Lower leg skin (tissue), 4 donors: ENCODE measurements at places on chromosomes 4 and X. TPM values are rescaled to one million over a fixed set of nuclear protein-coding genes. Genes with fewer than 3 reads are reported as not detected.

PLAC8 gene
- total RNA-seq = not detected

SSX2 gene
- not detected for total RNA-seq

DNA sequence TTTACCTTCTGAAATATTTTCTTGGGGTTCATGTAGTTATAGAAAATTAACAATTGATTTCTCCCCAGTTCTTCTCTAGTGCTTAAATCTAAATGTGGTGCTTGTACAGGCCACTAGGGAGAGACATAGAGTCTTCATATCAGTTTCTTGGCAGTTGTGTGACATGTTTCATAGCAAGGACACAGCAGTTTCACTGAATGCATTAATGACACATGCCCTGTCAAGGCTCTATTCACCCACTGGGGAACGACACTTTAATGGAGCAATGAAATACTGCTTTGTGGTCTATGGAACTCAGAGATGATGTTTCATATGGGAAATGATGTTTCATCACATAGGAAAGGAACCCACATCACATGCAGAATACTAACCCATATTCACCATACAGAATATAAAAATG lies 2.8 kb downstream of the VEGFC start:
- DNase-seq = no peak

- DNase-seq = no peak
Observed at GRCh38 chr4:41644915-41645295, 103.6 kb downstream of the PHOX2B start.

RAPGEF2 gene
- 38.3 TPM for total RNA-seq

GRCh38 chr4:10629394-10629793 lies 55.2 kb downstream of the CLNK start:
- DNase-seq = no peak

DNA sequence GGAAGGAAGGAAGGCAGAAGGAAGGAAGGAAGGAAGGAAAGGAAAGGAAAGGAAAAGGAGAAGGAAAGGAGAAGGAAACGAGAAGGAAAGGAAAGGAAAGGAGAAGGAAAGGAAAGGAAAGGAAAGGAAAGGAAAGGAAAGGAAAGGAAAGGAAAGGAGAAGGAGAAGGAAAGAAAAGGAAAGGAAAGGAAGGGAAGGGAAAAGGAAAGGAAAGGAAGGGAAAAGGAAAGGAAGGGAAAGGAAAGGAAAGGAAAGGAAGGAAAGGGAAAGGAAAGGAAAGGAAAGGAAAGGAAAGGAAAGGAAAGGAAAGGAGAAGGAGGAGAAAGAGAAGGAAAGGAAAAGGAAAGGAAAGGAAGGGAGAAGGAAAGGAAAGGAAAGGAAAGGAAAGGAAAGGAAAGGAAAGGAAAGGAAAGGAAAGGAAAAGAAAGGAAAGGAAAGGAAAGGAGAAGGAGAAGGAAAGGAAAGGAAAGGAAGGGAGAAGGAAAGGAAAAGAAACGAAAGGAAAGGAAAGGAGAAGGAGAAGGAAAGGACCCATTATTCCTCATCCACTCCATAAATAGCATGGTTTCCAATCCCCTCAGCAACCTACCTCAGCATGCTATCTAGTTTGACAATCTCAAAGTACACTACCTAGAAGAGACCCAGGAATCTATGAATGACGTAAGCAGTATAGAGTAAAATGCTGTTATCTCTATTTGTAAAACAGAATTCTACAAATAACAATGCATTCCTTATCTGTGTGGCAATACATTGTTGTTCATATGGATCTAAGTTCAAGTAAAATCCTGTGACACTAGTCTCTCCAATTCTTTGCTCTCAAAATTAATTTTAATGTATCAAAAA lies 209.7 kb downstream of the LRBA start:
- DNase-seq = no peak

DNA sequence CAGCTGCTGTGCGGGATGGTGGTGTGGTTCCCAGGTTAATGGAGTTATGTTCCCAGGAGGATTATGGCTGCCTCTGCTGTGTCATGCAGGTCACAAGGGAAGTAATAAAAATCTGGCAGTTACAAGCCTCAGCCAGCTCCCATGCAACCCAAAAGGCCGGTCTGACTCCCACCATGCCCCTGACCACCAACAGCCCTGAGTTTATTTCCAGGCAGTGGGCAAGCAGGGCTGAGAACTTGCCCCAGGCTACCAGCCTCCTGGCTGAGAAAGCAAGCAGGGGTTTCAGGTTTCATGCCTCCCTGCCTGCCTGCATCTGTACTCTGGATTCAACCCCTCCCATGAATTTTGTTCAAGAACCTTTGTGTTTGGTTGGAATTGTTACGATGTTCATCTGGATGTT lies 732.7 kb upstream of the POU3F4 start:
- DNase-seq = no peak

TMEM154 gene
- total RNA-seq = 100 TPM

GRCh38 chrX:134520860-134521390 lies 61.0 kb downstream of the HPRT1 start:
- no peak for DNase-seq

- DNase-seq = no peak
Observed at GRCh38 chr4:89212666-89213381, 94.8 kb downstream of the GPRIN3 start.

- DNase-seq = no peak
Observed at GRCh38 chr4:163107754-163108153, 58.9 kb downstream of the NAF1 start.

PGM2 gene
- total RNA-seq = 83.9 TPM

FGF2 gene
- 5.2 TPM for total RNA-seq

GRCh38 chr4:82864336-82864979 lies 26.5 kb downstream of the SEC31A start:
- no peak for DNase-seq

- no peak for DNase-seq
Observed at GRCh38 chr4:21699446-21699845, 249.1 kb downstream of the KCNIP4 start.

SAGE1 gene
- total RNA-seq = not detected

RPL39 gene
- total RNA-seq = 2,265 TPM

DNA sequence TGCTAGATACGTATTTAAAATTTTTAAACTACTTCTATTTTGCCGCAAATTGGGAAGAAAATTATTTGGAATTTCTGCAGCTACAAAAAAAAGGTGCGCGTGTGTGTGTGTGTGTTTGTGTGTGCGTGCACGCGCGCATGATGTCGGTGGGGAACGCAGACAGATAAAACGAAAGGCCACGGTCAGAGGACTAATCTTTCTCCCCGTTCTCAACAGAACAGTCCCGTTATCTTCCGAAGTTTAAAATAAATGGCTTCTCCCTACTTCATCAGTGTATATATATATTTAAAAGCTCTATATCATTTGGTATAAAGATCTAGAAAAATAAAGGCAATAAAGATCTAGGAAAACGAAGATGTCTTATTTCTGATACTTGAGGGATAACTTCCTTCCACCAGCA lies 1.5 kb downstream of the MGARP start:
- no peak for DNase-seq

GRCh38 chr4:165208741-165209388 lies 1.5 kb downstream of the KLHL2 start:
- DNase-seq = no peak

RHOXF2 gene
- not detected for total RNA-seq

- DNase-seq = no peak
Observed at GRCh38 chrX:18537524-18537923, 112.1 kb downstream of the CDKL5 start.

DNA sequence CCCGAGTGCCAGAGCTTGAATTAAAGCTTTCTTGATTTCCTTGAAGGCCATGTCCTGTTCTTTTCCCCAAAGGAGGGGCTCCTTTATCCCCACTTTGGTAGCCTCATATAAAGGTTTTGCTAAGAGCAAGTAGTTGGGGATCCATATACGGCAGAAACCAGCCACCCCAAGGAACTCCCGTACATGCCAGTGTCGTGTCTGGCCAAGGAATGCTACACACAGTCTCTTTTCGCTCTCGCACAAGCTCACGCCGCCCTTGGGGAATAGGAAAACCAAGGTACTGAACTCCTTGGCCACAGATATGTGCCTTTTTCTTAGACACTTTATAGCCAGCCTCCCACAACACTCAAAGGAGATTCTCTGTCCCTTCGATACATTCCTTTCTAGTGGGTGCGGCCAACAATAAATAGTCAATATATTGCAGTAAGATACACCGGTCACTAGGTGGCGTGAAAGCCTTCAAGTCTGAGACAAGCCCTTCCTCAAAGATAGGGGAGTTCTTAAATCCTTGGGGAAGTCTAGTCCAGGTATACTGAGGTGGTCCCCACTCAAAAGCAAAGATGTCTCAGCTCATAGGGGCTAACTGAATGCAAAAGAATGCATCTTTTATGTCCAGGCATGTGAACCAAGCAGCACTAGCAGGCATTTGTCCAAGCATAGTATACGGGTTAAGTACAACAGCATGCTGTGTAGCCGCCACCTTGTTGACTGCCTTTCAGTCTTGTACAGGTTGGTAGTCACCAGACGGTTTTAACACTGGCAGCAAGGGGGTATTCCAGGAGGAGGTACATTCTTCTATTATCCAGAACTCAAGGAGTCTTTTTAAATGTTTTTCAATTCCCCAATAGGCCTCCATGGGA lies 57.8 kb upstream of the XAGE1B start:
- no peak for DNase-seq

DNA sequence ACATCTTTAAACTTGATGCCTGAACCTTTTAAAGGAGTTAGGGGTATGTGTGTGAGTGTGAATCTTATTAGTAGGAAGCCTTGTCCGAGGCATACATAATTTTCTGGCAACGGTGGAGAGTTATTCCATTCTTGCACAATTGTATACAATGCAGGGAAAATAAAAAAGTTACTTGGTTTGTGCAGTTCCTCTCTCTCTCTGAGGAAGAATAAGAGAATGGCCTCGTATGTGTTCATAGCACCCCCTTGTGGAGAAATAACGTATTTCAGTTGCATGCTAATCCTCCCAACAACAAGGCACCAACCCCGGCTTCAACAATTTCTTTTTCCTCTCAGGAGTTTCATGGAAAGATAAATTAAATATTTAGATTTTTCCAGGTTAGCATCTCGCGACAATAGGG lies 33.7 kb upstream of the FGF13 start:
- DNase-seq = no peak
